Head of caudate nucleus (tissue), 42 donors: ENCODE measurements at places on chromosomes 1 and 21.

DNA sequence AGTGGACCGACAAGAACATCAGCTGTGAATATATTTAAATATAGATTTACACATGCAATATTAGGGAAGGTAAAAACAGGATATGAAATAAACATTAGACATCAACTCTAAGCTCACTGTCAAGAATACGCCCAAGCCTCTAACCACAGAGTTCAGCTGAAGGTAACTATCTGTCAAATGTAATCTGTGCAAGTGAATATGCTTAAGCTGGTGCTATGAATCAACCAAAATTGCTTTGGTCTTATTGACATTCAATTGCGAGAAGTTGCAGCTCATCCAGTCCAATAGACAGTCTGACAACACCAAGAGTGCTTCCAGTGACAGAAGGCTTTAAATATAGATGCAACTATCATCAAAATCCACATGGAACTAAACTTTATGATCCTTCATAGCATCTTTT lies 32.3 kb downstream of the USH2A start:
- DNase-seq, result no peak

DNA sequence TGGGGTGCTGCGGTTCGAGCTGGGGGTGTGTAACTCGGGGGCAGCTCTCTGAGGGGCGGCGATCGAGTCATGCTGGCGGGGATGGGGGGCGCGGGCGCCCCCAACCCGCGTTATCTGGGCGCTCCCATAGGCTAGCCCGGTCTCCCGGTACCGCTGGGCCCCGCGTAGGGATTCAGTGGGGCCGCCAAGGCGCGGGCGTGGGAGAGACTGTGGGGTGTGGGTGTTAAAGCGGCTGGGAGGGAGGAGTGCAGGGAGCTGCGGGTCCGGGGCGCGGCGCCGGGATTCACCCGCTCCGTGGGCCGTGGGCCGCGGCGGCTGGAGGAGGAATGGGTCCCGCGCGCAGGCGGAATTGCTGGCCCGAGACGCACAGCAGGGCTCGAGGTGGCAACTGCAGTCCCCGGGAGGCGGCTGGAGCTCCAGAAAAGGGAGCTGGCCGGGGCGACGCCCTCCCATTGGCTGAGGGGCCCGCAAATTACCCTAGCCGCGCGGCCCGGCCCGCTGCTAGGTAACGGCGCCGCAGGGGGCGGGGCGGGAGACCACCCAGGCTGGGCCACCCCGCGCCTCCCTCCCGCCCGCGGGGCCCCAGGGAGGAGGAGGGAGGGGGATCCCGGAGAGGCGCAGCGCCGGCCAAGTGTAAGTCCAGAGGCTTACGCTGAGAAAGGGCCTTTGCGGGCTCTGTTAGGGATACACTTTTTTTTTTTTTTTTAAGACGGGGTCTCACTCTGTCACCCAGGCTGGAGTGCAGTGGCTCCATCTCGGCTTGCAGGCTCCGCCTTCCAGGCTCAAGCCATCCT lies at the start of gene PTCH2:
TSS of gene PTCH2 (minus strand) at position 392 of the 794 bp plus-strand sequence. CDS start at position 71, 321 bp downstream.
- peak; percentile 82 for DNase-seq

- no peak for DNase-seq
Measured at GRCh38 chr1:218775501-218776021, 398.1 kb upstream of the LYPLAL1 start.

DNA sequence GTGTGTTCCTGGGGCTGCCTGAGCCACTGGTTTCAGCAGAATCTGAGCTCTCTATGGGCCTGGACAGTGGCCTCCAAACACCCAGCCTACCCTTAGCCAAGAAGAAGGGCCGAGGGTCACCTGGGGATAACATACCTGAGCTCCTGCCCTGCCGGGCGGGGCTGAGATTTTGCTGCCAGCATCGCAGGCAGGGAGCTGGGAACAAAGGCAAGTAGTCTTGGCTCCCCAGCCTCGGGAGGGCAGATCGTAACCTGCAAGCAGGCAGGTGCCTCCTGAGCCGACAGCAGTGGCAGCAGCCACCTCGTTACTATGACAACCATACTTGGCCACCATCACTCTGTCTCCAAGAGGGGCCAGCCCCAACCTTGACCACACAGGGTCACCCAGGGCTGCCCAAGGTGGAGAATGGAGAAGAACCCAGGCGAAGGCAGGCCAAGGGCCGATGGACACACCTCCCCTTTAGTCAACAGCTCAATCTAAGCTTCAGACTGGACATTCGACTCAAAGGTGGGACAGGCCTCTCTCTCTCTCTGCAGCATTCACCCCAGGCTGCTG lies 54.6 kb downstream of the TOMM20 start:
- no peak for DNase-seq

- no peak for DNase-seq
Measured at GRCh38 chr1:63276624-63277023, 45.7 kb upstream of the FOXD3 start.

DNA sequence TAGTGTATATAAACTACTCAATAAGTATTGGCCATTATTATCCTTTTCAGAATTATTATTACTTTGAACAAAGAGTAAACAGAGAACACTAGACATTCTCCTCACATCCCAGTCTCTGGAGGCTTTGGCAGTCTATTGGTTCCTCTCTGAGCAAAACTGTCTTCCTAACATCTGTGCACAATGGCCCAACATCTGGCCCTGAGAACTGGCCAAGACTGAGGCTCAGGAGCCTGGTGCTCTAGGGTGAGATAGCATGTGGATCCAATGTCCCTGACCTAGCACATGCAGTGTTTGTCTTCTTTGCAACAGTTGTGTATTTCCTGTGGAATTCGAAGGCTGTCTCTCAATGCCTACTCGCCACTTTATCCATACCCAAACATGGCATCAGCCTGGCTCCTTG lies 313.2 kb upstream of the KAZN start:
- DNase-seq, result no peak

GRCh38 chr1:156712626-156713025 lies 7.2 kb upstream of the CRABP2 start:
- no peak for DNase-seq

DNA sequence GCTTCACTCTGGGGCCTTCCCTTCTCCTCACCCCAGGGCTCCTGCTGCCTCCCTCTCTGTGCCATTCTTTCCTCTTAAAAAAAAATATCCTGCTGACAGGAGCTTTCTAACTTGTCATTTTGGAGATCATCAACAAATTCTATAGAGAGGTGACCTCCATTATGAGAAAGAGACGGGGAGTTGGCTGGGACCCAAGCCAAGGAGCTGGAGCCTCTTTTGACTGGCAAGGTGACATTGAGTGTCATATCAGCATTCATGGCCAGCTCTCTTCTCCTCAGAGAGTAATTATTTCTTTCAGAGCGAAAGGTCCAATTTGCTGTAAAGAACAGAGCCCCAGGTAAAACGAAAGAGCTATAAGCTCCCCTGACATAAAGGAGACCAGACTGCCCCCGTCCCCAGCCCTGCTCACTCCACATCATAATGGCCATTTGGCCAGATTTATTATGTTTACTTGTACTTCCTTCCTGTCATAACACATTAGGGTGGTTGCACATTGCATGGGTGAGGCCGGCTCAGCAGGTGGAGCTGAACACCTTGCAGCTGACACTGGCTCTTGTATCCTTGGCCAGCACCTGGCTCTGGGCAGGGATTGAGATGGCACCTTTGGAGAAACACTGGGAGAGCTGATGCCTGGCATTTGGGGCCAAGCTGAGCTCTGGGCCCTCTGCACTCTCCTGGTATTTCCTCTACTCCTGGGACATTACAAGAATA lies 404.0 kb upstream of the VAMP3 start:
- no peak for DNase-seq

DNA sequence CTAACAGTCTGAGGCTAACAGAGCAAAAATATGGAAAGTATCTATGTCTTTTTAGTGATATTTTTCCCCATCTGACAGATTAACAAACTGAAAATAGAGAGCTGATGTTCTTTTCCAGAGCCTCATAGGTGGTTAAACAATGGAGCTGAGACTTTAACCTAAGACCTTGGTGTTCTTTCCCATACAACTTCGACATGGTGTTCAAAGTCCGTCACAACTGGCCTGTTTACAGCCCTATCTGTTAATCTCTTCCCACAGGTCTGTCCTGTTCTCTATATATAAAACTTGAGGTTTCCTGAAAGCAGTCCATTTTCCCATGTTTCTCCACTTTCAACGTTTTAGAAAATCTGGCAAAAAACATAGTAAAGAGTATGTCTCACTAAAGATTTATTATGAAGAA lies 395.7 kb downstream of the BRINP2 start:
- no peak for DNase-seq

GRCh38 chr1:58422436-58422835 lies 124.1 kb downstream of the OMA1 start:
- no peak for DNase-seq

DNA sequence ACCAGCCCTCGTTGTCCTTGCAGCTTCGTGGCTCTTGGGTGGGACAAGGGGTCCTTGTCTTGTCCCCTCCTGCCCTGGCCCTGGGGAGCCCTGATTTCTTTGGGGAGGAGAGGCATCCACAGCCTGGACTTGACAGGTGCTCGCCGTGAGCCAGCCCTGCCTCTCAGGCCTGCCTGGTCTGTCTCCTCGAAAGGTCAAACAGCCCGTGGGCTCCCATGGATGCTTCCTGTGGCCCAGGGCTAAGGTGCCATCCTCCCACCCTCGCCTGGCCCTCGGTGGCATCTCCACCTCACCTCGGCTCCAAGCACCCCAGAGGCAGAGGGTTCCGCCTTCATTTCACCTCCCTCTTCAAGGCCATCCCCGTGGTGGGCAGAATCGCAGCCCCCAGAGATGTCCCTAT lies 9.0 kb downstream of the LRRC3 start:
- no peak for DNase-seq

- no peak for DNase-seq
Measured at GRCh38 chr21:42242611-42243010, 23.7 kb downstream of the ABCG1 start.

DNA sequence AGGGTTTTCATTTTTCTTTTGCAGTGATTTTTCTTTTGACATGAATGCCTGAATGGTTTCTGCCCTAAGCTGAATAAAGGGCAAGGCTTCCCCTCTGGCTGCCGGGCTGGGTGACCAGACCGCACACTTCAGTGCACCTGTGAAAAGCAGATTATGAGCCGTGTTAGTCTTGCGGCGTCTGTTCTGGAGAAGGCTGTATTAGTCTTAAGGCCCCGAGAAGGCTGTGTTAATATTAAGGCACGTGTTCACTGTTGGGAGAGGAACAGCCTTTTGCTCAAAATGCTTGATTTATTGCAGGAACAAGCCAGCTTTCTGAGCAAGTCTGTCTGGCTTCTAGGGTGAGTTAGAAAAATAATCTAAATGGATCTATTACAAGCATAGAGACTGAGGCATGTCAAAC lies 54.7 kb upstream of the DNAH14 start:
- DNase-seq, result no peak

GRCh38 chr1:44575396-44575795 lies 98.9 kb downstream of the TMEM53 start:
- DNase-seq, result no peak

DNA sequence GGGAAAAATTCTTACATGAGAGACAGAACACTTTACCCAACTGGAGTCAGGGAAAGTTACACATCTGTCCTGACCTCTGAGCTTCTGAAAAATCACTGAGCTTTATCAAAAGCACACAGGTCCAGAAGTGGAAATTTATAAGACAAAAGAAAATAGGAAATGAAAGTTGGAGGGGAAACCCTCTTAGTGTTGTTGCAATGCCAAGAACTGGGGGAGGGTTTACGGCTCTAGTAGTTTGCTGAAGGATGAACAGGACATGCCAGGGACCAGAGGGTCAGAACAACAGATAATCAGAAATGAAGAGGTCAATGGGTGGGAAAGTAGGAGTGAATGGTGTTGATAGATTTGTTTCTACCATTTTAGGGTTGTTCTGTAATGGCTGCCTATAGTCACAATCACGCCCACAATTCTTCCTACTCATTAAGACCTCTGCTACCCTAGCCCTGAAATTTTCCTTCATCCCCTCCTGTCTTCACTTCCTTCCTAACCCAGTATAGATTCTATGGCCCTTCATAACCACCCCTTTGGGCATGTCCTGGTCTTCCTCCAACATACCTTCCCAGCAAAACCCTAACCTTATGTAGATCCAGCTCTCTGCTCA lies 30.3 kb upstream of the FMOD start:
- no peak for DNase-seq

DNA sequence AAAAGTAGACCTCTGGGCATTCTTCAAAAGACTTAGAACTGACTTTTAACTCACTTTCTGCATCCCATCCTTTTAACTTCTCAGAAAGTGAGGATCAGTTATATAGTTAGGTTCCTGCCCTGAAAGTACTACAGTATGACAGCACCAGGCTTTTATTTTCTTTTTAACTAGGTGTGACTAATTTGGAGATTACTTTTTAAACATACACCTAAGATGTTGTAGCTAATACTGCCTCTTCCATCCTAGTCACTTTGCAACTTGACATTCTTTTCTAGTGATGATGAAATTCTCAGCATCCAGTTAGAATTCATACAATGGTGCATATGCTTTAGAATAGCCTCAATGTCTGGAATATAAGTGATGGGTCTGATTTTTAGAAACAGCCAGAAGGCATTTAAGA lies 24.6 kb downstream of the RUNX1 start:
- no peak for DNase-seq

DNA sequence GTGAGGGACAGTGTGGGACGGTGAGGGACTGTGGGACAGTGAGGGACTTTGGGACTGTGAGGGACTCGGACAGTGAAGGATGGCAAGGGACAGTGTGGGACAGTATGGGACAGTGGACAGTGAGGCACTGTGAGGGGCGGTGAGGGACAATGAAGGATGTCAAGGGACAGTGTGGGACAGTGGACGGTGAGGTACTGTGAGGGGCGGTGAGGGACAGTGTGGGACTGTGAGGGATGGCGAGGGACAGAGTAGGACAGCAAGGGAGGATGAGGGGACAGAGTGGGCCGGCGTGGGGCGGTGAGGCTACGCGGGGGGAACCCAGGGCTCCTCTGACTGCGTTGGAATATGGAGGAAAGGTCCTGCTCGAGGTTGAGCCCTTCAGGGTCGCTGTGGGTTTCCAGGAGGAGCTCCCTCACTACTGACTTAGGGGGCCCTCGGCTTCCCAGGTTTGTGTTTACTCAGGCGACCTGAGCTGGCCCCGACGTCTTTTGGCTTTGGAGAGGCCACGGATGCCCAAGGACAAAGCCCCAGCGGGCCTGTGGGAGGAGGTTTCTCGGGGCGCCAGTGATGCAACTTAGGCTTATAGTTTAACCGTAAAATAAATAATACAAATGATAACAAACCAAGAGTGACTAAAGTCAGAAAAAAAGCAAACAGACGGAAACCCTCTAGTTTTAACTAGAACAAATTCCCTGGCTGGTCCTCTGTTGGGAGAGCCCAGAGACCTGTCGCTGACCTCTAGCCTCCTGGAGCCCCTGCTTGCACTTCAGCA lies 1.1 kb upstream of the ERRFI1 start:
- no peak for DNase-seq

- no peak for DNase-seq
Measured at GRCh38 chr1:242534753-242535152, 10.3 kb upstream of the PLD5 start.

DNA sequence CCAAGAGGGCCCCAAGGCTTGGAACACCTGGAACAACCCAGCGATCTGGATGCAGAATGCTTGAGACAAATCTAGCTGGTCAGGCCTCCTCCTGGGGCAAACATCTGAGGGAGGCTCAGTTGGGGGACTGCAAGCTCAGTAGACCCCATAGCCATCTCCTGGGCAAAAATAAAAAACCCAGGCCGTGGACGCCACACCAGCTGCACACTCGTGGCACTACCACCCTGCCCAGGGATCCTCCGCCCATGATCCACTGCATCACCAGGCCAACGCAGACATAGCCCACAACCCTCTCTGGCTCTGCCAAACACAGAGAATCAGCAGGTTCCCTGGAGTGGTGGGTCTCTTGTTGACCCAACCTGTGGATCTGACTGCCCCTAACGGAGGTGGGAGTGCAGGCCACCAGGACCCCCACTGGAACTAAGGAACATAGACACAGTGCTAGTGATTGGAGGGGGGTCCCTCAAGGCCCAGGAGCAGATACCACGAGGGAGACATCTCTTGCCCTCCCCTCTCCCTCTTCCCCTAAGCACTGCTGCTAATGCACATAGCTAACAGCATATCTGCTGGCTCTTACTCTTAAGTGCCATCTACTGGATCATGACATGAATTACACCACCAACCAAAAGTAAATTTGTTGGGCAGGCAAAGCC lies 147.2 kb downstream of the CHD1L start:
- no peak for DNase-seq
